BE2C (cell line): ENCODE measurements at places on chromosomes 6 and 20.

- DNase-seq: no peak
Measured at GRCh38 chr6:143615785-143616184, 62.0 kb upstream of the PHACTR2 start.

- no peak for DNase-seq
Measured at GRCh38 chr20:20435453-20435852, 67.5 kb downstream of the INSM1 start.

GRCh38 chr20:32837157-32837556 lies 17.4 kb downstream of the MAPRE1 start:
- no peak for DNase-seq

GRCh38 chr6:10362300-10362699 lies 52.6 kb downstream of the TFAP2A start:
- no peak for DNase-seq

DNA sequence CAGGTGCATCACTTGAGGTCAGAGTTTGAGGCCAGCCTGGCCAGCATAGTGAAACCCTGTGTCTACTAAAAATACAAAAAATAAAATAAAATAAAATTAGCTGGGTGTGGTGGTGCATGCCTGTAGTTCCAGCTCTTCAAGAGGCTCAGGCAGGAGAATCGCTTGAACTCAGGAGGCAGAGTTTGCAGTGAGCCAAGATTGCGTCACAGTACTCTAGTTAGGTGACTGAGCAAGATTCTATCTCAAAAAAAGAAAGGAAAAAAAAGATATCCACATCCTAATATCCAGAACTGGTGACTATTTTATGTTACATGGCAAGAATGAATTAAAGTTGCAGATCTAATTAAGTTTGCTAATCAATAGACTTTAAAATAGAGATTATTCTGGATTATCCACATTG lies 32.5 kb downstream of the SCGN start:
- no peak for DNase-seq

- no peak for DNase-seq
Measured at GRCh38 chr6:37172912-37173492, 3.0 kb downstream of the PIM1 start.

GRCh38 chr20:17658648-17658993 lies 23.4 kb downstream of the RRBP1 start:
- DNase-seq: no peak

GRCh38 chr20:62602550-62602949 lies 39.8 kb upstream of the SLCO4A1 start:
- no peak for DNase-seq

DNA sequence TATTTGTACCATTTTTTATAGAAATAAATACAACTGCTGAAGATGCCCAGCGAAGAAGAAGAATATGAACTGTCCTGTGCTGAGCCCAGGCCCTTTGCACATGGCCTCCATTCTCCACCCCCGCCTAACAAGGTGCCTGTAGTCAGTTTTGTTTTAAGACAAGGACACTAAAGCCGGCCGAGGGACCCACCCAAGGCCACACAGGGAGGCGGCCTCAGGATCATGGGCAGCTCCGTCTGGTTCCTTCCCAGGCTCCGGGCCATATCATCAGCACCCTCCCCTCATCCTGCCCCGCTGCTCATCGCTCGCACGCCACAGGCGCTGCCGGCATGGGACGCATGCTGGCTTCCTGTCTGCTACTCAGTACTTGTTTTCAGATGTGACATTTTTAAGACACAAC lies 21.3 kb downstream of the PSMG4 start:
- DNase-seq: no peak

GRCh38 chr6:24902782-24903181 lies 33.0 kb downstream of the RIPOR2 start:
- DNase-seq: no peak

DNA sequence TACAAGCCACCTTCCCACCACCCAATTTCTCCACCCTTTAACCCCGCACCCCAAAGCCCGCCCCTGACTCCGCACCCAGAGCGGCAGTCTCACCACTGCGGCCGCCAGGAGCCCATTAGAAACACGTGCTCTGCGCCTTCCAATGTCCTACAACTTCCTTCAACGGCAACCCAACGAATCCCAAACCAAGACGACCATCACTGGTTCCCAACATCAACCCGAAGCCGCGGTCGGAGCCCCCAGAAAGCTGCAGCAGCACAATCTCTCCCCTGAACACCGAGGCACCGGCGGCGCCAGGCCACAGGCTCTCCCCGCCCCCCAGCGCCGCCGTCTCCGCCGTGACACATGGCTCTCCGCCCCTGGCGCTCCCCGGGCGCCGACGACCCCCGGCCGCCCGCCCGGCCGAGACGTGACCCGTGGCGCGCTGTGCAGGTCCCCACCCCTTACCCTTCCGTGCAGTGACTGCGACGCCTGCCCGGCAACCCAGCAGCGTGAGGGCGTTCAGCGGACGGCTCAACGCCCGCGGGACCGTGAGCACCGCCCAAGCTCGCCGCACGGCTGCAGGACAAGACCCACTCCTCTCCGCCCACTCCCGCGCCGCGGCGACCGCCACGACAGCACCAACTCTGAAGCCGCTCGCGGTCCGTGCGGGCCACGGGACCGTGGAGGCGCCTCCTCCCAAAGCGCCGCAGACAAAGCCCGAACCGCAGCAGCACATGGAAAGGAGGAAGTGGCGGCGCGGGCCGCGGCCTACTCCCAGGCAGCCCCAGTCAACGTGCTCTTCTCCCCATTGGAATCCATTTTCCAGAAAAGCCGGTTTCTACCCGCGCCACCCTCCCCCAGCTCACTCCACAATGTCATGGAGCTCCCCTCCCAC lies 551 bp downstream of the SYNCRIP start:
- DNase-seq: peak; percentile 69
